ENCODE measurements at places on chromosomes 2 and 18.
A peak's percentile ranks its signal among the peaks of the same experiment; 100 is the strongest.

GRCh38 chr2:225196579-225196978 is 154.3 kb upstream of the DOCK10 start:
- no peak for DNase-seq

DNA sequence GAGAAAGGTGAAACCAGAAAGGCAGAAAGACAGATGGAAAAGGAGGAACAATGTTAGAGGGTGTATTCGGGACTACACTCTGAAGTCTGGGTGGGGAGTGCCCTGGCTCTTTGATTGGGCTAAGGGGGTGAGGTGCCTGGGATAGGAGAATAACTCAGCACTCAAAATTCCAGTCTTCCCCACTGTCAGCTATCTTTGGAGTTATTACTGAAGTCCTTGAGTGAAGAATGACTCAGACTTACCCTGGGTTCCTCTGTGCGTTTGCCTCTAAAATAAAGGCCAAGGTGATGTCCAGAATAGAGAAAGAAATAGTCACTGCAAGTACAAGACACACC is 151.8 kb upstream of the SERPINE2 start:
- DNase-seq, result no peak

DNA sequence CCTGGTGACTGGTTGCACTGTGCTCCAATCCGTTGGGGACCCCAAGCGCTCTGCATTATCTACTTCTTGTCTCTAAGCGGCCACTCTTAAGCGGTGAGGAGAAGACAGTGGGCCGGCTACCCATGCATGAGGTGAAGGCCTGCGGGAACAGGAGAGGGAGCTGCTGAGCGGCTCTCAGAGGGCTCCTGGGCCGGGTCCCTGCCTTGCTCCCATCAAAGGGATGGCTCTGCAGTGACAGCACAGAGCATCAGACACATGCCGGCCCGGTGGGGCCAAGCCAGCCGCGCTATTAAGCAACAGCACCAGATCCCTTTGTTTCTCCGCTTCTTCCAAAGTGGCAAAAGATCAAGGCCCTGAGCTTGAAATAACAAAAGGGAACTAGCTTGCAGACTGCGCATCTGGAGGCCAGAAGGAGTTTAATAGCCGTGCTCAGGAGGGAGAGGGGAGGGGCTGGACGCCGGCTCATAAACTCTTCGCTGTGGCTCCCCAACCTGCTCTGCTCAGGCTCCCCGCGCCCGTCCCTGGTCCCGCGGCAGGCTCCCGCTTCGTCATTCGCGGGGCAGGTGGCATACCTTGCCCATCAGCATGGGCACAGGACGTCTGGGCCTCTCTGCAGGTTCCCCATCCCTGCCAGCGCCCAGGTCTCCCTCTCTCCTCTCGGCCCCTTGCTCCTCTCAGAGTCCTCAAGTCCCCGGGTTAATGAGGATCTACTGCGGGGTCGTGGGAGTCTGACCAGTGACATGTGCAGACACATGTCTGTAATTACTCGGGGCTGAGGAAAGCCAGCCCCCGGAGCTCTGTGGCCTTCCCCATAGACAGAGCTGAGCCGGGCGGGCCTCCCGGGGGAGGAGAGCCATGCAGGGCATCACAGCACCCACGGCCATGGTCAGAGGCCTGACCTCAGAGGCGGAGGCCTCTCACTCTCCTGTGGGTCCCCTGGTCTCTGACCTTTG is 96.7 kb downstream of the ASB1 start:
- no peak for DNase-seq

DNA sequence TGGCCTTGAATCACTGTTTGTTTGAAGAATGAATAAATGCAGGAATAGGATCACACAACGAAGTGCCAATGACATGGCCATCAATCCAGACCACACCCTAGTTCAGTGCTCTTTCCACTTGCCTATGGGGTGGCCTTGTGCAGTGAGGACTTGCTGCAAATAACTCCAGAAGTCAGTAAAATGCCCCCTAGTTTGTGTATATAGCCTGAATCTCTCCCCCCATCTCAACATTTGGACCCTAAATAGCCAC is 299 bp downstream of the FABP1 start:
- DNase-seq, result no peak

- peak; percentile 80 for DNase-seq
Observed at GRCh38 chr2:197168705-197169104, 141.9 kb downstream of the ANKRD44 start.

All from CD4-positive, alpha-beta T cell (primary cell).